Activated naive CD8-positive, alpha-beta T cell treated with anti-CD3 and anti-CD28 coated beads, Interleukin-2, amount 50 U/mL, for 24 hours (primary cell): ENCODE measurements at places on chromosomes 3 and 15.
A peak's percentile ranks its signal among the peaks of the same experiment; 100 is the strongest.

DNA sequence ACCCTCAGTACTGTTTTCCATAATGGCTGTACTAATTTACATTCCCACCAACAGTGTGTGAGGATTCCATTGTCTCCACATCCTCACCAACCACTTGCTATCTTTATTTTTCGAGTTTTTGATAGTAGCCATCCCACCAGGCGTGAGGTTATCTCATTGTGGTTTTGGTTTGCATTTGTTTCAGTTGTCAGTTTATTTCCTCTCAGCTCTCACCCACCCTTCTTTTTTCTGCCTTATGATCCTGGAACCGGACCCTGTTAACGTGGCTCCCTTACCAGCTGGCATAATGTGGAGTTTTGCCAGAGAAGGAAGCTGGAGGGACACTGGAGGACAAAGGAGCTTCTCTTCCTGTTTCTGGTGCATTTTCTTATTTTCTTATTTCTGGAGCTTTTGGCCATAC is 25.1 kb upstream of the SH3GL3 start:
- no peak for DNase-seq

DNA sequence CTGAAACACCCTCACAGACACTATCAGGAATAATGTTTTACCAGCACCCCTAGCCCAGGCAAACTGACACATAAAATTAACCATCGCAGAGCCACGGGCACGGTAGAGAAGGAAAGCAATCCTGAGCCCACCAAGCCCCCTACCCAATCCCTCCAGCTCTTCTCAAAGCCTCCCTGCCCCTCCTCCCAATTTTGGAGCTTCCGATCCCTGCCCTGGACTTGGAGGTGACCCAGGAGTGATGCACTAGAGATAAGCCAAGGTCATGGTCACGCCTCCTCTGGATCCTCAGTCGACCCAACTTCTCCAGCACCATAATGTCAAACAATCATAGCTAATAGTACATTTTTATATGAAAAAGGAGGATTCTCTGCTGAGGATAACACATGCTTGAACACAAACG is 188.7 kb upstream of the NSMCE3 start:
- no peak for DNase-seq

DNA sequence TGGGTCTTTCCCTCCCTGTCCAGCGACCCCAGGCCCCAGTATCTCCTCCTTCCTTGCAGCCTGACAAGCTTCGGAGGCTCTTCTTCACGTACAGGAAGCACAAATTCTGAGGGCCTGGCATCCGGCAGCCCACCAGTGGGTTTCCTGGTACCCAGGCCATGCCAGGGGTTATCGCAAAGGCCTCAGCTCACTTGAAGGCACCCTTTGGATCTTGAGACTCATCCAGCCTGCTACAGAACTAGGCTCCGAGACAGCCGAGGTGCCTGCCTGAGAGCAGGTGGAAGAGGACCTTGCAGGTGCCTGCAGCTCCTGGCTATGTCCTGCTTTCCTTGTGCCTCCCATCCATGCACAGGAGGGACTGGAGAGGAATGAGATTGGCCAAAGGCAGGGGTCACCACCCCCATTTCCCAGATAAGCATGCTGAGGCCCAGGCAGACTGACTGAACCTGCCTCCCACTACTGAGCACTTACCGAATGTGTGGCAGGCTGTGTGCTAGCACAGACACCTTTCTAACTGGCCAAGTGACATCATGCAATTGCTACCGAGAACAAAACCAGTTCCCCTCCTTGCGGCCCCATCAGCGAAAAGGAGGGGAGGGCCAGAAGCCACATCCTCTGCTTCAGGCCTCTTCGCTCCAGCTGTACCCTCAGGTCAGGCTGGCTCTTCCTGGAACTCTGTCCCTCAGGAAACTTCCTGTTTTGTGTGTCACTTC is 11.2 kb downstream of the SH2D7 start:
- DNase-seq = peak; percentile 63

GRCh38 chr3:144942093-144942837 is 970.6 kb downstream of the DIPK2A start:
- no peak for DNase-seq

DNA sequence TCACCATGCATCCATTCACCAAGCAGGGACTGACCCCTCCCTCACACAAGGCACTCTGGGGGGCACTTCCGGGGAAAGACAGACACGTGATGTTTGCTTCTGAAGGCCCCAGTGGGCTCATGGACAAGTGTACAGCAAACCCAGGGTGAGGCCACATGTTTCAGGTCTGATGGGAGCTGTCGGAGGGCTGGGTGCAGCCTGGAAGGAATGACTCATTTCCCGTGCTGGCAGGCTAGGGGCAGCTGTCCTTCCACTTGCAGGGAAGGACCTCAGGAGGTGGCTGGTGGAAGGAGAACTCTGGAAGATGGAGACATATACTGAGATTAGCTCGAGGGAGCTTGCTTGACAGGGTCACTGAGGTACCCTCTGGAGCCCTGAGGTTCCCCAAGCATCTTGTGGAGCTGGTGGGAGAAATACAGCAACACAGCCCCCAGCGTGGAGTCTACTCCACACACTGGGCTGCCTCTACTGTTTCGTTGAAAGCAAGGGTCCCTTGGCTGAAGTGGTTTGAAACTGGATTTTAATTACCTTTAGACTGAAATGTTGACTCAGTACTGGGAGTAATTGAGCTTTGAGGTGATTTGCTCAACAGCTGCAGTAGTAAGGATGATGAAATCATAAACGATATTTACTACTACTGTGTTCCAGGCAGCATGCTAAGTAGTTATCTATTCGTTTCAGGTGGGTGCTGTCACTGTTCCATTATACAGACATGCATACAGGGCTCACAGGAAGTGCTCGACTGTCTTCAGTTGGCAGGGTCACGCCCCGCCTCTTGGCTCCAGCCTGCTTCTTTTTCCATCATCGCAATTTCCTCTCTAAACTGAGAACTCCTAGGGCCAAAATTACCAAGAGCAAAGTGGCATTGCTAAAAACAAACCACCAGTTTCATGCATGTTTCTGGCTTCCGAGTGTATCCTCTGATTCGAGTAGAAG is 230.4 kb downstream of the ADAMTS17 start:
- DNase-seq = peak; percentile 60

DNA sequence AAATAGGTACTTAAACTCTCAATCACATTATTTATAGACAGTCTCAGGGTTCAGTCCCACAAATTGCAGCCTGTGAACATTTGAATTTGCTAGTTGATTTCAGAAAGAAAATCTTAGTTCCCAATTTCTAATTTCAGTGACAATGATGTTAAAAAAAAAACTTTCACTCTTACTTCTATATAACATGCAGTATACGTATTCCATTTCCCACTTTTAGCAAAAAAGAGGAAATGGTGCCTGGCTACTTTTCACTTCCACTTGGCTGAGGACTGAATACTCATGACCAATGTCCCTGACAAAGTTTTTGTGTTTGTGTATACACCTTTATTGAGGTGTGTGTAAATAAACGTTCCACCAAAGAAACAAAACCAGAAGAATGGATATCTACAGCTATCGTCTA is 32.1 kb upstream of the XCR1 start:
- no peak for DNase-seq

DNA sequence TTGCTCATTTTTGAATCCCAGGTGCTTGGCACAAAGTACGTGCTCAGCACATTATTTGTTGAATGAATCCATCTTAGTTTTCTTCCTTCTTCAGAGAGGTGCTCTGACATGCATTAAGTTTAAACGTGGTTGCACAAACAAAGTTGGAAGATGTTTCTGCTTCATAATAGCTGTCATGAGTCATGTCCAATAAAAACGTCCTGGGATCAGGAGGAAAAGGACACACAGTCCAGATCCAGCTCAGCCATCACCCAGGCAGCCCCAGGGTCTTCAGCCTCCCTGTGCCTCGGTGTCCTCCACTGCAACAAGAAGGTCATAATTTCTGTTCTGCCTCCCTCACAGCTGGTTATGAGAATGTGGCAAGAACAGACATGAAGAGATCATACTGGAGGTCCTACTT is 55.4 kb downstream of the CCNL1 start:
- no peak for DNase-seq

DNA sequence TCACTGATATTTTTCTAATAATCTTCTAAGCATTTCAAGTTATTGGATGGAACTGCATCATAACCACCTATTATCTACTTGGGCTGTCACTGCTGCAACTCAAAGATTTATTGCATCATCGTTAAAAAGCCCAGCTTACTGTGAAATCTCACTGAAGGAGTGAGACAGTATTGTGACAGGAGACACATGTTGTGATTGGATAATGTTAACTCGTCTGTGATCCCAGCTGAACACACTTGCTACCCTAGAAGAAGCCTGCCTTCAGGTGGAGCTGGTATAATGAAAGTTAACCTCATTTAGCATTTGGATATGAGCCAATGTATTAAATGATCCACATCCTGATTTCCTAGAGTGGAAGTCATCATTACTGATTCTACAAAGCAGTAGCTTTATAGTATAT is 138.1 kb downstream of the MAP2K5 start:
- DNase-seq = no peak

- DNase-seq = no peak
Measured at GRCh38 chr3:53238886-53239285, 16.9 kb downstream of the TKT start.

- no peak for DNase-seq
Measured at GRCh38 chr3:181008796-181009195, 19.3 kb upstream of the DNAJC19 start.
